ENCODE measurements at places on chromosomes 6 and 20.

- no peak for DNase-seq
Observed at GRCh38 chr6:159045801-159046200, 1.0 kb upstream of the TAGAP start.

DNA sequence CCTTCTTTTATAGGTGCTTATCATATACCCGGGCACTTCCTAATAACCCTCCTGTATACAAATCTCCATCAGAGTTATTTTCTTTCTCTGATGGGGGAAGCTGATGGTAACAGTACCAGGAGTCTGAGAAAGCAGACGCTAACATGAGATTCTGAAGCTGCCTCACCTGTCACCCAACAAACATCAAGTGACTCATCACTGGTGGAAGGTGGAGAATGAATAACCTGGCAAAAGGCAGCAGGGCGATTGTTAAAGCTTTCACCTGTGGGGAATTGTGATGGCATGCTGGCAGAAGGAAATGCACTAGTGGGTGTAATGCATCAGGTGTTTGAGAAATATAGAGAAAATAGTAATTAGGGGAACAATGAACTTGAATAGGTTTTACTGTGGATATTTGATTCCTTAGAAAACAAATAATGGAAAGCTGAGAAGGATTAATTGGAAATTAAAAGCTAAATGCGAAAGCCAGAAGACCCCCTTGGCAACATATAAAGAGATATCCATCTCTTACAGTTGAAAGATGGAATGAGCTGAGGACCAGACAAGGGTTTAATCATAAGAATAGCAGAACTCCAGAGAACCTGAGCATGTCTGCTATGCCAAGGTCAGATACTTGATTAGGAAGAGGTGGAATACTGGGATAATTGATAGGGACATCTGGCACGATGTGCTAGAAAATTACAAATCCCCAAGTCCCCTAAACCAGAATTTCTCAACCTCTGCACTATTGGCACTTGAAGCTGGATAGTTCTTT is 517.1 kb downstream of the PKHD1 start:
- no peak for DNase-seq

DNA sequence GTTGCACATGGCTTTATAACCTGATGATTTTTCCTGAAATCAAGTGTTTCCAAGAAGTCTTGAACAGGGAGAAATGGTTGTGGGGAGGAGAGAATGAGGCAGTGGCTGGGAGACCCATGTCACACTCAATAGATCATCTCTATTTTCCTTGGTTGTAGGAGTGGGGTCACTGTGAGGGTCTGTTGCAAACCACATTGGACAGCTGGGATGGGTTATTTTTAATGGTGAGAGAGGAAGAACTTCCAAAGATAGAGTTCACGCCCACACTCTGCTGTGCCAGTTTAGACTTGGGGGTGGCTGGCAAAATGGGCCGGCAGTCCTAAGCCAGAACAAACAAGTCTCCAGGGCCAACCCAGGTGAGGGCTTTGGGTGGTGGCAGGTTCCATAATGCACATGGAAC is 276.4 kb upstream of the PRND start:
- peak; percentile 85 for DNase-seq

DNA sequence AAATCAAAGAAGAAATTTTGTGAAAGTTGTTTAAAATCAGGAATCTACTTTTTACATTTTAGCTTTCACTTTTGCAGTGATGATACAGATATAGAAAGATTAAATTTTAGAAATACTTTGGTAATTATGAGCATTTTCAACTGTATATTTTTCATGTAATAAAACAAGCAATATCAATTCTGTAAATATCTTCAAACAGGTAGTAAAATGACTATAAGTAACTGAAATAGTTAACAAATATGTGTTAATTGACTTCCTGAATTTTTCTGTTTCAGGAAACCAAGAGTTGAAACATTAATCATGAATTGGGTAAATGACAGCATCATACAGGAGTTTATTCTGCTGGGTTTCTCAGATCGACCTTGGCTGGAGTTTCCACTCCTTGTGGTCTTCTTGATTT is at the start of gene OR2B6:
OR2B6 (plus strand) TSS at position 301 of the 400 bp plus-strand sequence; CDS start at position 301, 0 bp downstream.
- no peak for DNase-seq

DNA sequence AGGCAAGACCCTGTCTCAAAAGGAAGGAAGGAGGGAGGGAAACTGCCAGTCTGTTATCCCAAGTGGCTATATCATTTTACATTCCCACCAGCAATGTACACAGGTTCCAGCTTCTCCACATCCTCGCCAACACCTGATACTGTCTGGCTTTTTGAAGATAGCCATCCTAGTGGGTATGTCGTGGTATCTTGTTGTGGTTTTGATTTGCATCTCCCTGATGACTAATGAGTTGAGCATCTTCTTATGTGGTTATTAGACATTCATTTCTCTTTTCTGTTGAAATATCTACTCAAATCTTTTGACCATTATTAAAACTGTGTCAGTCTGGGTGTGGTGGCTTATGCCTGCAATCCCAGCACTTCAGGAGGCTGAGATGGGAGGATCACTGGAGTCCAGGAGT is 47.9 kb upstream of the ARID1B start:
- DNase-seq: peak; percentile 42

Data from myocyte (in vitro differentiated cells).